LNCaP clone FGC (cell line): ENCODE measurements at places on chromosomes 13 and 19.

DNA sequence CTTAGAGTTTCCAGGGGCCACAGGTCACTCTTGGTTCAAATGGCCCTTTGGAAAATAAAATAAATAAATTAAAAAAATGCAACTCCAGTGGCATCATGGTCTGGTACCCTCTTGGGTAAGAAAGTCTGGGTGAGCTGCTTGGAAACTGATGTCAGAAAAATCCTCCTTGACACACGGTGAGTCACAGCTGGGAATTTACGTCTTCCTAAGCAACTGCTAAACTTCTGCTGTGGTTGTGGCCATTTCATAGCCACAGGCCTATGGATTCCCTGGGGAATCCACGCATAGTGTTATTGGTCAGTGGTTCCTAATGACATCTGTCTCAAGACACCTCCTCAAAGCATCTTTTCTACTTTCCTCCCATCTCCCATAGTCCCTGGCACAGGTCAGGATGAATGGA is 220.8 kb downstream of the COG6 start:
- DNase-seq, result no peak

DNA sequence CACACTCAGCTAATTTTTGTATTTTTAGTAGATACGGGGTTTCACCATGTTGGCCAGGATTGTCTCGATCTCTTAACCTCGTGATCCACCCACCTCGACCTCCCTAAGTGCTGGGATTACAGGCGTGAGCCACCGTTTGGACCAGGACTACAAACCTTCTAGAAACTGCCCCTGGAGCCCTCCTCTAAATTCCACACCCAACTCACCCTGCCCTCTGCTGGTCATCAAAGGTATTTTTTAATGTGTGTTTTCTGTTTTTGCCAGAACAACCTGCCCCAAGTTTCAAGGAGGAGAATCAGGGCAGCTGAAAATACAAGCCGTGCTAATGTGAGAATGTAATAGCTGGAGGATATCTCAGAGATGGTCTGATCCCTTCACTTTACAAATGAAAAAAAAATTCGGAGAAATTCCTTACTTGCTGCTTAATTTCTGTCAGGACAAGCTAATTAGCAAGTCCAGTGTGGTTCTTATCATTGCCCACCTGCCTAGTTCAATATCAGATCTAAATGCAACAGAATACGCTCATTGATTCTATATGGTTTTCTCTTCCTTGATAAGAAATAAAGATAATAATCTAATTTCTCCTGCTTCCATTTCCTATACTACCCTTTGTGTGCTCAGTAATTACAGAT is 4.1 kb downstream of the ATP8A2 start:
- peak; percentile 4 for DNase-seq

- DNase-seq, result peak; percentile 90
Measured at GRCh38 chr19:52095172-52096014, at the start of gene ZNF841. Gene ZNF841 (minus strand): TSS chr19:52095765. CDS start chr19:52084801, 10,964 bp downstream.

- DNase-seq, result no peak
Measured at GRCh38 chr13:38385153-38385891, 35.7 kb downstream of the UFM1 start.
